Left hindlimb (tissue), 1 donor: ENCODE measurements at places on chromosomes 4 and X.

GRCh38 chrX:107686026-107686425 lies 57.7 kb downstream of the PRPS1 start:
- DNase-seq = no peak

- DNase-seq = no peak
Observed at GRCh38 chr4:88208156-88208555, 49.7 kb upstream of the ABCG2 start.

GRCh38 chr4:150461957-150462356 lies 120.0 kb upstream of the MAB21L2 start:
- no peak for DNase-seq

- DNase-seq = no peak
Observed at GRCh38 chr4:183266371-183266770, 53.7 kb downstream of the CLDN22 start.

DNA sequence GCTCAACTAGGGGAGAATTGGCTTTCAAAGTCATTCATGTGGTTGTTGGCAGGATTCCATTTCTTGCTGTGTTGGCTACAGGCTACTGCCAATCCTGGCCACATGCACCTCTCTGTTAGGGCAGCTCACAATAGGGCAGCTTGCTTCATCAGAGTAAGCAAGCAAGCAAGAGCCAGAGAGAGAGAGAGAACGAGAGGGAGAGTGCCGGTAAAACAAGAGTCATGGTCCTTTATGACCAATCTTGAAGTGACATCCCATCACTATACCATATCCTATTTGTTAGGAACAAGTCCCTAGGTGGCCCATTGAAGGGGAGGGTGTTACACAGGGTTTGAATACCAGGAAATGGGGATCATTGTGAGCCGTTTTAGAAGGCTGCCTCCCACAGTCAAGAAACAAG lies 33.0 kb upstream of the TLR2 start:
- DNase-seq = no peak

GRCh38 chrX:80807606-80807991 lies 2.1 kb downstream of the BRWD3 start:
- DNase-seq = no peak
